NCI-H1417 treated with DMSO at 0.1 percent for 48 hours (cell line): ENCODE measurements at places on chromosomes 12 and 14.

GRCh38 chr14:54882521-54882920 lies 20.1 kb downstream of the GCH1 start:
- no peak for DNase-seq

DNA sequence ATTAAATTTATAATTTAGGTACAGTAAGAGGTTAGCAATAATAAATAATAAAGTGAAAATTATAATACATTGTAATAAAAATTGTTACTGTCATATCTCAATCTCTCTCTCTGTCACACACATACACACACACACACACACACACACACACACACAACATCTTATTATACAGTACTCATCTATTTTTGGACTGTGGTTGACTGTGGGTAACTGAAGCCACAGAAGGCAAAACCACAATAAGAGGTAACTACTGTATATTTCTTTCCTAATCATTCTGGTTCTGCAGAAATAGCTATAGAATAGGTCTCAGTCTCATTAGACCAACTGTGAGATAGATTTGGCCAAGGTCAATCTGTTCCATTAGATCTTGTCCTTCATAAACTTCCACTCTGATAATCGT lies 33.1 kb upstream of the PTPRO start:
- DNase-seq: no peak

DNA sequence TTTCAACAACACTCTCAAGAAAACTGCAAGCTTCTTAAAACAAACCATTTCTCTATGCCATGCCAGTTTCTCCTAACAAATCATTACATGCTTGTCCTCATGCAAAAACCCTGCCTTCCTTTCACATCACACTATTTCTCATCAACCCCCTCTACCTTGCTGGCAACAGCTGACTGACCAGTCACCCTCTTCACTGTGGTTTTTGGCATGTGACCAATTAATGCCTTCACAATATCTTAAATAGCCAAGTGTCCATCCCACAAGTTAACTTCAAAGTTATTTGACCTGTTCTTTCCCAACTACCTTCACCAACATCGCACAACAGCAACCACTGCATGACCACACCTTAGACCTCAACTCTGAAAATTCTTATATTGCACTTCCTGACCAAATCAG lies 159.6 kb downstream of the CEP128 start:
- no peak for DNase-seq

- DNase-seq: no peak
Observed at GRCh38 chr14:51901475-51902024, 41.1 kb downstream of the GNG2 start.
